NCI-H1417 (cell line): ENCODE measurements at places on chromosomes 3 and 15.

- no peak for DNase-seq
Measured at GRCh38 chr15:59406446-59406845, 31.5 kb upstream of the FAM81A start.

- no peak for DNase-seq
Measured at GRCh38 chr3:28972921-28973320, 307.9 kb upstream of the RBMS3 start.

DNA sequence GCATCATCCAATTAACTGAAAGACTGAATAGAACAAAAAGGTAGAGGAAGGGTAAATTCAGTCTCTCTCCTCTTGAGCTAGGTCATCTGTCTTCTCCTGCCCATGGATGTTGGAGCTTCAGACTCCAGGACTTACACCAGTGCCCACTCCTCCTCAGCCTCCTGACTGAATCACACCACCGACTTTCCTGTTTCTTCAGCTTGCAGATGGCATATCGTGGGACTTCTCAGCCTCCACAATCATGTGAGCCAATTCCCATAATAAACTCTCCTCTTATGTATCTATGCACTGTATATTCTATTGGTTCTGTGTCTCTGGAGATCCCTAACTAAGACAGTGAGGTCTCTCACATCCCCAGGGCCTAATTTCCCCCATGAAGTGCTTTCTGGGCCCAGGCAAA, 140.4 kb downstream of the CD47 start:
- DNase-seq, result no peak

DNA sequence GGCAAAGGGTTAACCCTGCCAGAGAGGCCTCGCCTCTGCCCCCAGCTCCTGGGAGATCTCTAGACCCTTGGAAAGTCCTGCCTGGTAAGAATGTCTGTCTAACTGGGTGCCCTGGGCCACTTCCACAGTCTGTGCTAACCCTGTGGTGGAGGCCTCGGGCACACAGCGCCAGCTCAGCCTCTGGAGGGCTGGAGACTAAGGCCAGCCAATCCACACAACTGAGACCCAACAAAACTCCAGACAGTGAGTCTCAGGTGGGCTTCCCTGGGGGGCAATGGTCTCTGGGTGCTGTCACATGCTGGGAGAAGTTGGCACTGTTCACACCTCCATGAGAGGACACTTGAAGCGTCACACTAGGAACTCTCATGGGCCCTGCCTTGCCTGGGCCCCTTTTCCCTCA, 19.5 kb downstream of the ZXDC start:
- no peak for DNase-seq

DNA sequence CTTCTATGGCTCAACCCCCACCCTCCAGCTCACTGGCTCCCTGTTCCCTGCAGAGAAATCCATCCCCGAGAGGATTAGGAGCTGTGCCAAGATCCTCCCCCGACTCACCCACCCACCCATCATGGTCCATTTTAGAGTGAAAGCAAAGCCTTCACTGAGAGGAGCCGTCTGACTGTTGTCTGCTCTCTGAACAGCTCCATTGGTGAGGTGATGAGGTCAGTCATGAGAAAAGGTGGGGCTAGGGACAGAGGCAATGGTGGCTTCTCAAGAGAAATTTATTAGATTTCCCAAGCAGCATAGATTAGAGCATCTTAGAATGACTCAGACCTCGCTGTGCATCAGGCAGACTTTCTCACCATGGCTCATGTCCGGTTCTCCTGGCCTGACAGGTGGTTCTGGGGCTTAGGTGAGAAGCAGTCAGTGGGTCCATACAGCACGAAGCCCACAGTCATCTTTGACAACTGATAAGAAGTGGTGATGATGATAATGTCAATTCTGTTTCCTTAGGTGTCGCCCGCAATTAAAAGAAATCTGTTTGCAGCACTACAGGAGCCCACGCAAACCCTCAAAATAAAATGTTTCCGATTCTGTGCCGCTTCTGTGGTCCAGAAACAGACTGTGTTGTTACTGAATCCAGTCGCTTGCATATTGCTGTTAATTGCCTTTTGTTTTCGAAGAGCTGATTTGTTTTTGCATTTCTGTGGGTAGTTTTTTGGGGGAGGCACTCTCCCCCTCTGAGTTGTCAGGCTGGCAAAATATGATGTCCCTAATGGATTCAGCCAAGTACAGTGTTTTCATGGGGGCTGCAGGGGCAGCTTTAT, 24.8 kb upstream of the RHO start:
- peak; percentile 84 for DNase-seq

GRCh38 chr3:13539292-13539638, 9.7 kb upstream of the FBLN2 start:
- no peak for DNase-seq

- DNase-seq, result peak; percentile 98
Measured at GRCh38 chr3:105366326-105367062, at the start of gene ALCAM. Gene ALCAM (plus strand): TSS chr3:105366909.

DNA sequence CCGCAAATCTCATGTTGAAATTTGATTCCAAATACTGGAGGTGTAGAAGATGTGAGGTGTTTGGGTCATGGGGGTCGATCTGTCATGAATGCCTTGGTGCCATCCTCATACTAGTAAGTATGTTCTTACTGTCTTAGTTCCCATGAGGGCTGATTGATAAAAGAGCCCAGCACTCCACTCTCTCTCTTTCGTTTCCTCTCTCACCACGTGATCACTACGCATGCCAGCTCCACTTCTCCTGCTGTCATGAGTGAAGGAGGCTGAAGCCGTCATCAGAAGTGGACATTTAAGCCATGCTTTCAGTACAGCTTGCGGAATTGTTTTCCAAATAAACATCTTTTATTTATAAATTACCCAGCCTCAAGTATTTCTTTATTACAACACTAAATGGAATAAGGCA, 6.1 kb downstream of the OR5H15 start:
- DNase-seq, result no peak

GRCh38 chr3:194399874-194400411, 877 bp upstream of the GP5 start:
- DNase-seq, result no peak

DNA sequence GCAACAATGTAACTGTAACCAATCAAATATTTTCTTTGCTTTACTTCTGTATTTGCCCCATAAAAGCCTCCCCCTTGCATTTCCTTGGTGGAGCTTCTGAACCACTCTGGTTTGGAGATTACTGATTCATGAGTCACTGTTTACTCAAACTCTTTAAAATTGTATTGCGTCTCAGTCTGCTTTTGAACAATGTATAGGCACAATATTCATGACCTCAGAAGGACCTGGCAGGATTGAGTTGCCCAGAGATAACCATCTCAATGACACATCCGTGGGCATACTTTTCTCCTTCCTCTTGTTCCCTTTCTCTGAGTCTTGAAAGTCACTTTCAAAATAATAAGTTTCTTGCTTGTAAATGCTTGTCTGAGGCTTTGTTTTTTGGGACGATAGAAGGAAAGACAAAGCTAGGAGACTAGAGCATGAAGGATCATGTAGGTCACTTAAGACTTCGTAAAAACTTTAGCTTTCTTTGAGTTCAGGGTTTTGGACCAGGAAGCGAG, 57.1 kb upstream of the POU1F1 start:
- DNase-seq, result peak; percentile 42

DNA sequence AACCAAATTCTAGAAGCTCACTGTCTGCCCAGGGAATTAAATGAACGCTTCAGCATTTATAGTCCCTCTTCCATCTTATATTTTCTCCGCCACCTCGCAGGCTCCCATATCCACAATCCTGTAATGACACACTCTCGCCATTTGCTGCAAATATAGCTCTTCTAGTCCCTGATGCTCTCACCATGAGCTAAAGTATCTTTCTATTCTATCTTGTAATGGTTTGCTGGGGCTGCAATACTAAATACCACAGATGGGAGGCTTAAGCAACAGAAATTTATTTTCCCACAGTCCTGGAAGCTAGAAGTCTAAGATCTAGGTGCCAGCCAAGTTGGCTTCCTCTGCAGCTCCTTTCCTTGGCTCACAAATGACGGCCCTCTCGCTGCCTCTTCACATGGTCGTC, 106.9 kb upstream of the NPHP3 start:
- DNase-seq, result no peak

DNA sequence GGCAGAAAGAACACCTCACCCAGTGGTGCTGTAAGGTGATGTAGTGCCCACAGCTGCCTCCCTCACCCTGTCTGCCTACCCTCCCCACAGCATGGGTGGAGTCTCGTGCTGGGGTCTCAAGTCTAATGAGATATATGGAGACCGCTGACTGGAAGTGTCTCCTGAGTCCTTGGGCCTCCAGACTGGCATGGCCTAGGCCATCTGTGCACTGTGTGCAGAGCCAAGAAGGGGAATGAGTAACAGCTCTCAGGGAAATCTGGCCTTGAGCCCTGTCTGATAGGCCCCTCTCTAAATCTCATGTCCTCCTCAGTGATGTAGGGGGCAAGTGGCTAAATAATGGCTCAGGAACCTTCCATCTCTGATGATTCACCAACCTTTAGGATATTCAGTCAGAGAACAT, 277.4 kb downstream of the PLCL2 start:
- DNase-seq, result no peak

DNA sequence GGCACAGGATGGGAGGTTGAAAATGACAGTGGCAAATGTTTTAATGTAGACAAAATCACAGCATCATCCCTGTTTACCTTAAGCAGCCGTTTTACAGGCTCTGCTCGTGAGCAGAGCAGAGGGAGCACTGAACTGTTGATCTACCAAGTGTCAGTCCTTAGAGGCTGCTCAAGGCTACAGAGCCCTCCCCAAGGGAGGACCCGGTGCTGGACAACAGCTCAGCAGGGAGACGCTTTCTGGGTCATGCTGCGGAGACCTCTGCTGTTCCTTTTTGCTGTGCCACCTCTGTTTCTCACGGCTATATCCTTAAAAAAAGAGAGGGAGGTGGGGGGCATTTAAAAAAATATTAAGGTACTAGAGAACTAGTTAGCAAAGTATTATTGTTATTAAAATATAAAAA, 400.2 kb downstream of the GABRB3 start:
- no peak for DNase-seq

DNA sequence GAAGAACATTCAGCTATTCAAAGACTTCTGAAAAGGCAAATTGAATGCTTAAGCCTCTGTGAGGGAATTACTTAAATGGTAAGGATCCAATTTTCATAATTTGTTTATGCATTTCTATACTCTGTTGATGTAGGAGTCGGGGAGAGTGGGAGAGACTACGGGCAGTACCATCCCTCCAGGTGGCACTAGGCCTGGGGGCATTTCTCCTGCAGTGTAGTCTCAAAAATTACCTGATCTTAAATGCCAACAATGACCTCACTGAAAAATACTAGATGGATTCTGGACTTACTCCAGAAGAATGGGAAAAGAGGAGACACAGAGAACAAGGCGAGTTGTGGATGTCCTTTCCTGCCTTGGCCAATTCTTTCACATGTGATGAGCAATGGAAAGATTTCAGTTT, 77.8 kb upstream of the PLXND1 start:
- DNase-seq, result no peak

GRCh38 chr15:48063411-48063985, 57.3 kb upstream of the SLC24A5 start:
- no peak for DNase-seq

GRCh38 chr15:82650046-82650670, 3.0 kb upstream of the CPEB1 start:
- no peak for DNase-seq

GRCh38 chr3:182895513-182896112, 84.7 kb downstream of the DCUN1D1 start:
- DNase-seq, result no peak
